IPS-NIHi11 (cell line): ENCODE measurements at places on chromosomes 5 and 9.

GRCh38 chr9:23771746-23772384 is 54.2 kb downstream of the ELAVL2 start:
- no peak for DNase-seq

- no peak for DNase-seq
Measured at GRCh38 chr9:131433302-131433854, 39.5 kb downstream of the PRRC2B start.

DNA sequence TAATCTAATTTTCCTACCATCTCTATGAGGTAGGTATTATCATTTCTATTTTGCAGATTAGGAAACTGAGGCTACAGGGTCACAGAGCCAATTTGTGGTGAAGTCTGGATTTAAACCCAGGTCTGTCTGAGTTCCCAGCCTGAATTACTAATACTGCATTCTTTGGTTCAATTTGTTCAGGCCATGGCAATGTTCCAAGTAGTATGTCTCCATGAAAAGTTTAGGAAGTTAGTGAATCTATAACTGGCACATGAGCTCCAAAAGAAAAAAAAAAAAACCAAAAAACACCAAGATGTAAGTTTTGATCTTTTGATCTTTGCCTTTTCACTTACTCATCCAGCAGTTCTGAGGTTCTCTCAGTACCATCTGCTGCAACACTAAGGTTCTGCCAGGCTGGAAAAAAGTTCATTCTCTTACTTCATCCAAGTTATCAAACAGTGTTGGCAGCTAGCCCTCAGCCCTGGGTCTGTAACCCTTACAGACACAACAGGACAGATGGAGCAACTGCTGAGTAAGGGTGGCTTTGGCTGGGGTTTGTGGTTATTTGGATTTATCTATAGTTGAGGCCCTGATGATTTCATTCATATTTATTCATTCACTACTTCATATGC is 4.4 kb upstream of the TMEM268 start:
- DNase-seq: no peak

DNA sequence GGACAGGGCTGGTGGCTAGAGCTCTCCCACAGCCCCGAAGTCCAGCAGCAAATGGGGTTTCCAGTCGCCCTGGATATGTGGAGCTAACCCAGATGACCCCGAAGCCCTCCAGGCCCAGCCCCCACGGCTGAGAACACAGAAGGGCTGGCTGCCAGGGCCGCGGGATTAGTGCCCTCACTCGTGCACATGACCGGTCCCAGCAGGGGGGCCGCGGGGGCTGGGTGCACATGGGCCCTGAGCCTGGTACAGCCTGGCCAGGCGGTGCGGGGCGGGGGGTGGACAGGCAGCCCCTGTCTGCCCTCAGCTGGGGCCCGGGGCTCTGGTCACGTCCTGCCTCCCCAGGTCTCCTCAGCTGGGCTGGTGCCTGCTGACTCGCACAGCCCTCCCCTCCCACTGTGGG is 5.9 kb downstream of the SSNA1 start:
- DNase-seq: no peak

GRCh38 chr5:14330291-14330690 is 187.1 kb downstream of the TRIO start:
- no peak for DNase-seq
